Stimulated activated CD8-positive, alpha-beta memory T cell treated with anti-CD3 and anti-CD28 coated beads, Interleukin-7, amount 100 ng/mL, for 48 hours (primary cell): ENCODE measurements at places on chromosomes 3 and 15.

DNA sequence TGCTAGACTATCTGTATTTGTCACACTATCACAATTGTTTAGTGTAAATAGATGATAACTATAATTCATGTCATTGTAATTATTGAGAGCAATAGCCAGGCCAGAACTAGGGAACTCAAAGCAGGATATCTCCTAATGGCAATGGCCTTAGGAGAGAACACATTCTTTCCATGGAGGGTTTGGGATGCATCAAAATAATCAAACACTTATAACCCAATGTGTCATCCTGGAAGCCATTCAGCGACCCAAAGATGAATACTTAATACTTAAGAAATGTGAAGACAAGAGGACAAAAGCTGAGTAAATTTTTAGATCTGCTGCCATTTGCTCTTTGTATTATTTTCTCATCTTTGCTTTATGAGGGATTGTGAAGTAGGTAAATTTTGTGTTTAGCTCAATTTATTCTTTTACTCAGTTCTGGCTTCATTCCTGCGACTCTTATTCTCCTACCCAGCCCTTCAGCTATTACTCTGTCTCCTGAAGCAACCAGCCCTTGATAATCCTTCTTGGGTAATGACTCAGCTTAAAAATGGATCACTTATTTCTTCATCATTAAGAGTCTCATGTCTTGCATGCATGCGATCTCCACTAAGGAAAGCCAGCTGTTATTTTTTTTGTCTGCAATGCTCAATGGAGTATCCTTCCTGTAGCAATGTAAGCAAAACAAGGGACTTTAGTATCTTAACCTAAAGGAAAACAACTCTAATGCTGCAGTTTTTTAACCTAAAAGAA, 2.0 kb downstream of the OR4F15 start:
- no peak for DNase-seq

- DNase-seq: no peak
Measured at GRCh38 chr3:116097226-116097625, 348.1 kb downstream of the LSAMP start.

- no peak for DNase-seq
Measured at GRCh38 chr3:39250116-39250747, 29.6 kb downstream of the CX3CR1 start.

DNA sequence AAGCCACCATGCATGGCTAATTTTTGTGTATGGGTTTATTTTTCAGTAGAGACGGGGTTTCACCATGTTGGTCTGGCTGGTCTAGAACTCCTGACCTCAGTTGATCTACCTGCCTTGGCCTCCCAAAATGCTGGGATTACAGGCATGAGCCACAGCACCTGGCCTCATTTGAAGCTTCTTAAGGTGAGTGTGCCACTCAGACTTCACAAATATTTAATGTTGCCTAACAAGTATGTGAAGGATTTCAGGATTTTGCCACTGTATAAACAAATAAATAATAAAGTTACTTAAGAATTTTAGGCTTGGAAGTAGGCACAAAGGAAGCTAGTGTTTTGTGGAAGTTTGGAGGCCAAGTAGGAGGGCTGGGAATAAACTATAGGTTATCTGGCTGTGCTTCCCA, 73.5 kb downstream of the FGF12 start:
- DNase-seq: no peak

- no peak for DNase-seq
Measured at GRCh38 chr3:128127236-128127635, 3.6 kb upstream of the RUVBL1 start.

DNA sequence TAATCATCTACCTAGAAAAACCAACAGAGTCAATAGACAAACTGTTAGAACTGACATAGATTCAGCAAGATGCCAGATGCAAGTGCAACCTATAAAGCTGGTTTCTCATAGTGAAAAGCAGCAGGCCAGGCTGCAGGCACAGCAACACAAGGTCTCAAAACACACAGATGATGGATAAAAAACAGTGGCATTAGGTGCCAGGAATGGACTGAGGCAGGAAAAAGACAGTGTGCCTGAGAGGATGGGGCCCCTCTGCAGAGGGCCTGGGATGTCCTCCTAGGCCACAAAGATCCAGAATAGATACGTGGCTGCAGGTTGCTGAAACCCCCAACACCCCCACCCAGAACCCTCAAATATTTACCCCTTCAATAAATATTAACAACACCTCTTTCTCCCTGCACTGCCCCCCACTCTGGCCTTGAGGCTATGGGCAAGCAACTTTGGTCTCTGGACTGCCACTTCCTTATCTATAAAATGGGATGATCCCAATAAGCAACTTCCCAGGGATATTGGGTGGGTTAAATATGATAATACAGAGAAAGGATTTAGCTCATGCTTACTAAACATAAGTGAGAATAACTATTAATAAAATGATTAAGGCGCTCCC, 35.2 kb upstream of the FGD5 start:
- DNase-seq: no peak

GRCh38 chr3:74129056-74129455, 485.4 kb downstream of the CNTN3 start:
- no peak for DNase-seq

DNA sequence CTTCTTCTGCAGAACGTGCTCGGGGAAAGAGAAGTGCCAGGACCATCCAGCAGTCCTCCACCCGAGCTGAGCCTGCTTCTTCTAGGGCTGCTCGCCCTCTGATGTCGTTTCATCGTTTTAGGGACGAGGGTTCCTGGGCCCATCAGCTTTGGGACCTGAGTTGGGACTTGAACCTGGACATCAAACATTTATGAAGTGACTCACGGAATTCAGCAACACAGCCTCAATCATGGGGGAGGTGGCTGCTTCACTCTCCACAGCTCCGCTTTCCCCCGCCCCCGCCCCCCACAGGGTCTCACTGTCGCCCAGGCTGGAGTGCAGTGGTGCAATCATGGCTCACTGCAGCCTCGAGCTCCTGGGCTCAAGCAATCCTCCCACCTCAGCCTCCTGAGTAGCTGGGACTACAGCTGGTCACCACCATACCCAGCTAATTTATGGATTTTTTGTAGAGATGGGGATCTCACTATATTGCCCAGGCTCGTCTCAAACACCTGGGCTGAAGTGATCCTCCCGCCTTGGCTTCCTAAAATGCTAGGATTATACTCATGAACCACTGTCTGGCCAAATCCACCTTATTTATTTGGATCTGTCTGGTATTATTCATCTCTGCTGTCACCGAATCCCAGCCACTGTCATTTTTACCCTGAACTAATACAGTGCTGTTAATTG, 725 bp upstream of the SCAMP2 start:
- no peak for DNase-seq

DNA sequence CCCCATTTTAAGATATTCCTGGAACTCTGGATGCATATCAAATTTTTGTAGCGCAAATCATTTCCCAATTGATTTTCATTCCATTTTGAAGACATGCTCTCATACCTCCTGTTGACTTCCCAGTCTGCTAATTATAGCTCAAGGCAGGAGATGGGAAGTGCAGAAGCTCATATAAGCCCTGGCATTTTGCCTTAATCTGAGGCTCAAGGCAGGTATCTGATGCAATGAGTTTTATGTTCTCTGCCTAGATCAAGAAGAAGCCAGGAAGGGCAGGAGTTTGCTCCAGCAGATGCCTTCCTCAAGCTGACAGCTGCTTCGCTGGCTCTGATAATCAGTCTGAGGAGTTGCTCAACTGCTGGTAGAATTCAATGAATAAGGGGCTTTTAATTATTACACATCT, 65.6 kb upstream of the NEDD4 start:
- no peak for DNase-seq

DNA sequence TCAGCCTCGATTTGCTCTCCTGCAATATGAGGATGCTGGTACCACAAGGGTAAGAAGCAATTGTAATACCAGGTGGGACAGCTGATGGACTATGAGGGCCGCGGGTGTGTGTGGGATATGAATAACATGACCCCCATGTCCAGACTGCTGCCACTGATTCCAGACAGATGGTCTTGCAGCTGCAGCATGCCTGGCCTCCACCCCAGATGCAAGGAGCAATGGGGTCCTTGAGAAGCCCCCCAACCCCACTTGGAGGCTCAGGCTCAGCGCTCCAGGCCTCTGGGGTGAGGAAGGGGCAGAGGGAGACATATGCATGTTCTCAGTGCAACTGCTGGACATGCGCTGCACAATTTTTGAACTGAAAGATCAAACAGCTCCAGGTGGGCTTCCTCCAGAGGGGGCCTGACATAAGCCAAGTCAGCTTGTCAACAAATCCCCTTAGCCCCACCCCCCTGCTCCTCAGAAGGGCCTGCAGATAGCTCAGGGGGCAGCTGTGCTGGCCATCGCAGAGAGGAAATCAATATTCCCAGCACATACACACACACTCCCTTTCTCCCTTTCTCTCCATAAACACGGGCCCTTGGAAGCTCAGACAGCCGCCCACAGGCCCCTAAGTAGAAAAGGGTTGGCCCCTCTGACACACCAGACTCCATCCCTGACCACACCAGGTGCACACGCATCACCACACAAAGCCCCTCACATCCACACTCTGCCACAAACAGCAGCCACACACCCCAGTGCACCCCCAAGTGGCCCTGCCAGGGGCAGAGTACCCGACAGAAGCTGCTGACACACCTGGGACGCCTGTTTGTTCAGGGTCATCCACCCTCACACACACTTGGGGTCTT, 107.0 kb downstream of the IQSEC1 start:
- no peak for DNase-seq

DNA sequence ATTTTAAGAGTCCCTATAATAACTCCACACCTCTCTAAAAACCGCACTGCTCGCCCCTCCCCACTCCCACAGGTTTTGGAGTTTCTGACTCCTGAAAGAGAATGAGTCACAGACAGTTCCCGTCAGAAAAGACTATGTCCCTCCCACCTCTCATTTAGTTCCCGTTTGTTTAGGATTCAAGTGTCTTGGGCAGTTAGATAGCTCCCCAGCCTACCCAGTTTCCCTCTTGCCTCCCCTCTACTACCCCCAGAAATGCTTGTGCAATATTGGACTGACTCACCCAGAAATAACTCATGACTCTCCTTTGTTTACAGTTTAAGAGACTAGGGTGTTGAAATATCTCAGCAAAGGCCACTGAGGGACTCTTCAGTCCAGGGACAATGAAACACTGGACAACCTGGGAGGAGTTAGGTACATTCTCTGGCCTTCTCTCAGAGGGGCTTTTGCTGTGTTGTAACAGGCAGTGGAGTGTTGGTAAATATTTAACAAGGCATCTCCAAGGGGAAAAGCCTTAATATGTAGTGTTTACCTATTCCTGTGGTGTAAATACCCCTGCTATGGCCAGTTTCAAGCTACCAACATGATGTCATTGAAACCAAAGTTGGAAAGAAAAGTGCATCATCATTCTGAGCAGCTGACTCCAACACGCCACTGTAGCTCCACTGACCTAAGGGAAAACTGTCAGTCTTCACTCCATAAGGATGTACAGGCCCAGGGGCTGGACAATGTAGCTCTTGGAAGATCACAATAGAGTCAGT, 96.1 kb upstream of the CHD2 start:
- DNase-seq: peak; percentile 62

DNA sequence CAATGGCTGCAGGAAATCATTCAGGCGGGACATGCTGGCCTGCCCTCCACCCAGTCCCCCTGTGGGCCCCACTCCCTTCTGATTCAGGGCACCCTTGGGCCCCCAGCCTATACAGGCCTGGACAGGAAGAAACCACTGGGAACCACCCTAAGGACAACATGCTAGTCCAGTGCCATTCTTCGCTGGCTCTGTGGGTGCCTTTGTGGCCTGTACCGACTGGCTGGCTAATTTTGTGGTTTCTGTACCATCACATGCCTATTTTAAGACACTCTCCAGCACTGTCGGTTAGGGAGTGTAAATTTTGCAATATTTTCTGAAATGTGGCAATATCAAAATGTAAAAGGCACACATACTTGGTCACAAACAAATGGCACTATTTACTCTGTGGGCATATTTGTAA, 61.4 kb upstream of the POLG start:
- DNase-seq: no peak

- no peak for DNase-seq
Measured at GRCh38 chr3:59751606-59752005, 701.8 kb upstream of the CFAP20DC start.

GRCh38 chr3:171687581-171687980, 122.7 kb downstream of the PLD1 start:
- DNase-seq: no peak

- no peak for DNase-seq
Measured at GRCh38 chr3:101847328-101847727, 2.0 kb upstream of the NFKBIZ start.

DNA sequence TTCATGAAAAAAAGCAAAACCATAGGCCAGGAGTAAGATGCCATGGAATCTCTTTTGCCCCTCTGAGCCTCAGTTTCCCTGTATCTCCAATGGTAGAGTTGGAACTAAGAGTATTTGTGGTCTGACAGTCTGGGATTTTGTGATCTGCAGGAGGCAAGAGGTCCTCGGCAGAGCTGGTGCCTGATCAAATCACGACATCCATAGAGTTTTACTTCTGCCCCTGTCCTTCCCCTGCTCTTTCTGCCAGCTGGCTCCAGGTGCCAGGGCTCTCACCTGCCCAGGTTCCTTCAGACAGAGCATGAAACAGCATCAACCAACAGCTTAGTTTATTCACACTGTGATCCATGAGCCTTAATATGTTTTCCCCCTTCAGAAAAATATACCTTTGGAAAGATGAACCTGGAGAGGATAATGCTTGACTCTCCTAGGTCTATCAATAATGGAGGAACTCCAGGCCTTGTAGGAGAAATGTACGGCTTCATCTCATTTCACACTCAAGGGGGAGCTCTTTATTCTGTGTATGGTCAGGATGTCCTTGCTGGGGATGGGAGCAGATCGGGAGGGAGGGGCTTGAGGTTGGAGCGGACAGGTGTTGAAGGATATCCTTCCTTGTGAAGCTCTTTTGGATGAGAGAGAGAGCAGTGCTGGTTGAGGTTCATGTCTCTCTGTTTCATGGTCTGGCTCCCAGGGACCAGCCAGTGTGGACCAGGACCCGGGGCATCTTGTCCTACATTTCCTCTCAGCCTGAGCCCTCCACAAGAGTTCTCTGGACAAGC, 309.9 kb downstream of the RPLP1 start:
- no peak for DNase-seq

GRCh38 chr3:153673853-153674252, 447.3 kb upstream of the ARHGEF26 start:
- DNase-seq: no peak

GRCh38 chr3:173284301-173284700, 113.2 kb upstream of the NLGN1 start:
- DNase-seq: no peak

DNA sequence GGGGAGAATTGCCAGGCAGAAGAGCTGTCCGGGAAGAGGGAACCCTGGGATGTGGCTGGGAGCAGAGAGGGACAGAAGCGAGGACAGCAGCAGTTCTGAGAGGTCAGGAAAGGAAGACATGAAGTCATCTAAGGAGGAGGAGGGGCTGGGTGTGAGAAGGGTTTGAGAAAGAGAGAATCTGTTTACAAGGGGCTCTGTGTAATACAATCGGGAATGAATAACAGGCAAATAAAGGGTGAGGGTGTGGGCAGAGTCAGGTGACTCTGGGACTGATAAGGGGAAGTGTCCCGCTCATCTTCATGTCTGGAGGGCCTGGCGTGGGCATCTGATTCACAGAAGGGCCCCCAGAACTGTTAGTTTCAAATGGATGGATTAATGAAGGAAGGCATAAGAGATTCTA, 191.3 kb downstream of the XXYLT1 start:
- DNase-seq: no peak

DNA sequence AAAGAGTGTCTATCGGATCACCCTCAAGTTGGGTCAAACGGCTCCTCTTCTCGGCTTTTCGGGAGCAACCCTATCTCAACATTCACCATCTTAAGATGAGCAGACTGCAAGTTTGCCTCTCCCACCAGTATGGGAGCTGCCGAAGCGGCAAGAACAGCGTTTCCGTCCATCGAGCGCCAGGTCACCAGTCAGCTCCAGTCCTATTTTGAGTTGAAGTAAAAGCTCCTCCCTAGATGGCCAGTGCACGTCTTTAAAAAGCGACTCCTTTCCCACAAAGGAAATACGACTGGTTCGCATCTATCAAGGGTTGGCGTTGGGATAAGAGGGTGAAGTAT, 369 bp upstream of the U2SURP start:
- DNase-seq: no peak
